ENCODE measurements at places on chromosomes 13 and 19.

GRCh38 chr19:20028611-20029010 lies 10.7 kb downstream of the ZNF682 start:
- DNase-seq: no peak

DNA sequence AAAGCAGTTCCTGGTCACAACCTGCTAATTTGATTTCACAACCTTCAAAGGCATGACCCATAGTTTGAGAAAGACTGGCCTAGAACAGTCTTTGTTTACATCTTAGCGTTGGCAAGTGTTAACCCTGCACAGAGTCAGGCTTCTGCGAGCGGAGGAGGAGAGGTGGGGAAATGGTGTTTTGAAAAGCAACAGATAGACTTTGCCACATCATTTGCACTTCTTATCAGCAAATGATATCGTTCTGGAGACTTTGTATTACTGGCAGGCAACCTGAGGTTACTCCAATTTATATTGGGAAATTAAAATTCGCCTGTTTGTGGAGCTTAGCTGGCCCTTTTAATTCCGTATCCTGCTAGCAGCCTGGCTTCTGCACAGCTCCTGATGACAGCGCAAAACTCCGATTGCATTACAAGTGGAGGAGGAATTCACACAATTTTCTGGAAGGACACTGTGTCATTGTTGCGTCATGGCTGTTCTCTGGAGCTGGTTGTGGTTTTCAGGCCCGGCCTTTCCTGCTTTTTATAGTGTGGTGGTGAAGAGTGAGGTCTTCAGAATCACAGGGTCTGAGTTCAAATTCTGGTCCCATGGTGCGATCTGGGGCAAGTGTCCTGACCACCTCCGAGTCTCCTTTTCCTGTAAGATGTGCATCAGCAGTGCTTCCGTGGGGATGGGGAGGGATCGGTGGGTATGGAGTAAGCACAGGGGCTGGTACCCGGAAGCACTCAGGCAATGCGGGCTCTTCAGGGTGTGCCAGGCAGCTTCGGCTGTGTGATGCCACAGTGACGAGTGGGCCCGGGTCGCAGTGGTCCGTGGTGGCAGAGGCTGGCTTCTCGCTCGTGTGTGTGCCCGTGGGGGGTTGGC lies 49.1 kb upstream of the EHD2 start:
- DNase-seq: no peak

GRCh38 chr19:6668691-6669090 lies 1.3 kb downstream of the TNFSF14 start:
- DNase-seq: peak; percentile 43

GRCh38 chr13:86810361-86810760 lies 860.8 kb upstream of the SLITRK5 start:
- DNase-seq: no peak

- peak; percentile 62 for DNase-seq
Measured at GRCh38 chr13:102870677-102871415, 25.0 kb downstream of the ERCC5 start.

DNA sequence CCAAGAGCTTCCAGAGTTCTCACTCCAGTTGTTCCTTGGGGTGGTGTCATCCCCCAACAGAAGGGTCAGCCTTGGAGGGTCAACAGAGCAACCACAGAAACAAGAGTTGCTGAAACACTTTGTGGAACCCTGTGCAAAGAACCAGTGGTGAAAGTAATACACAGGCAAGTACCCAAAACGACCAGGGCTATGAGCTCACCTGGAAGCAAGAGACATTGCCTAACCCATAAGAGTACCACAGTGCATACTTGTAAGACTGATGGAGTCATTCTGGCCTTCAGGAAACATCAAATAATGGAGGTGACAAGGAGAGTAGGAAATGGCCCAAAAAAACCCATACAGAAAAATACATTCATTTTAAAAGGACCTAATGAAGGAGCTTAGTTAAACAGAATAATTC lies 184.3 kb upstream of the TSC22D1 start:
- DNase-seq: no peak

DNA sequence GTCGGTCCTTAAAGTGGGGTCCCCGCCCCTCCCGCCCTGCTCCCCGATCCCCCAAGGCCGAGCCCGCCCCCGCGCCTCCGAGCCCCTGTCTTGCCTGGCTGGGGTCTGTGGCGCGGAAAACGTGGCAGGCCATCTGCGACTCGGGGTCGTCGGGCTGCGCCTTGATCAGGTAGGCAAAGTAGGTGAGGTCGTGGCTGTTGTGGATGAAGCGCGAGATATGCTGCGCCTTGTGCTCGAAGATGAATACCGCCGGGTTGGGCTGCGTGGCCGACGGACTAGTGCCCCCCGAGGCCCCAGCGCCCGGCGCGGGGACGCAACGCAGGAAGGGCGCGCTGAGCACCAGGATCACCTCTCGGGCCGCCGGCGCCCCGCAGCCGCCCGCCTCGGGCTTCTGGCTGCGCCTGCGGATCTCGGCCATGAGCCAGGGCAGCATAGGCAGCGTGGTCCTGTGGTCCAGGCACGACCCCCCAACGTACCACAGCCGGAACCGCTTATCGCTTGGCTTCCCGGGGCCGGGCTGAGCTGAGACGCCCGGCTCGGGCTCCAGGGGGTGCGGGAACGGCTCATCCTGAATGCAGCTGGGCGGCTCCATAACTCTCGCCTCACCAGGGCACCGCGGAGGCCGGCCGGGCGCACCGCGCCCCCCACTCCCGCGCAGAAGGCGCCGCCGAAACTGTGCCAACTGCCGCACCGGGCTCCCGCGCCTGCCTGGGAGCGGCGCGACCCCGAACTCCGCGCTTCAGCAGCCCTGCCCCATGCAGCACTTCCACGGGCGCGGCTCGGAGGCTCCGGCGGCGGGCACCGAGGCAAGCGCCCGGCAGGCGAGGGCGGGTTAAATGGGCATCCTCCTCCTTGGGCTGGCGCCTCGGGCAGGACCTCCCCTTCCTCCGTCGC lies 546 bp downstream of the TBC1D4 start:
- no peak for DNase-seq

DNA sequence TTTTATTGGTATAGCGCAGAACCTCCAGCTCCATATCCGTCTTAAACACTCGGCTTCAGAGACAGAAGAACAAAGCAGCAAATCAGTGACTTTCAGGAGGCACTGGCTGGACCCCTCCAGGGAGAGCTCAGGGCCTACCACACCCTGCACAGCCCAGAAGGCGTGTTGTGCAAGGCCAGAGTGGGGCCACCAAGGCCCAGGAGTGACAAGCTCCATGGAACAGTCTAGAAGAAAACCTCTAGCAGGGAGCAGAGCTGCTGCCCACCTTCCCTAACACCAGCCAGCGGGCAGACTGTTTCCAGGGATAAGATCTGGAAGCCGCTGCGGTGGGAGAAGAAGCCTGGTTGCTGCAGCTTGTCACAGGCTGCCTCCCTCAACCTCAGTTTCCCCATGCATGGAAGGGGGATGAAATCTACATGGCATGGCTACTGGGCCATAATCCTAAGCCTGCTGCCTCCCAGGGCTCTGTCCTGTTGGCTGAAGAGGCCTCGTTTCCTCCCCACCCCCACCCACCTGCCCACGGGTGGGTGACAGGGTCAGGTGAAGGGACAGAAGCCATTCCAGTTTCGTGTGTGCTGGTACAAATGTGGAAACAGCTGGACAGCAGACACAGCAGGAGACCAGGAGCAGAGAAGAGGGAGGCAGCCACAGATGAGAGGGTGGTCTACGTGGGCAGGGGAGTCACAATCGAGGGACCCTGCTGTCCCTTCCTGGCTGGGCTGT lies 57.4 kb downstream of the PEPD start:
- DNase-seq: no peak

- DNase-seq: peak; percentile 79
Measured at GRCh38 chr19:50358483-50359327, 6.7 kb downstream of the NAPSA start.

- DNase-seq: no peak
Measured at GRCh38 chr19:53156850-53157249, 2.0 kb downstream of the ZNF347 start.

GRCh38 chr19:39154629-39155100 lies 29.1 kb downstream of the PAK4 start:
- no peak for DNase-seq

DNA sequence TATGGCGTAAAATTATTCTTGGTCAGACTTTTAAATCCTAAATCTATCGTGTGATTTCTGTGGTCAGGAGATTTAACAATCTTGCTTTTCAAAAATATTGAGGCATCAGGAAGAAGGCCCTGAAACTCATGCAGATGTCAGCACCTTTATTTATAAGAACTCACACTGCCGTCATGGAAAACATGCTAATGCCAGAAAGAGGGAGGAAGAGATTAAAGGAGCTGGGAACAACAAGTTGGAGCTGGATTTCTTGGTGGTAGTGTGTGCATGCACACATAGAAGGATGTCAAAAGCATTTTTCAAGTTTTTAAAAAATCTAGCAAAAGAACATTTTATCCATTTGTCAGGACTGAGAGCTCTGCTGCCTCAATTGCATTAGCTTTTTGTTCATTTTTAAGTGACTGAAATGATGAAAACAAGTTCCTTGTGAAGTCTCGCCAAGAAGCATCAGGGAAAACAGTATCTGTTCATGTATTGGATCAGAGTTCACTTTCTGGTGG lies 342.5 kb downstream of the SPRY2 start:
- no peak for DNase-seq

GRCh38 chr13:28438598-28439334 lies 56.2 kb downstream of the FLT1 start:
- DNase-seq: no peak

DNA sequence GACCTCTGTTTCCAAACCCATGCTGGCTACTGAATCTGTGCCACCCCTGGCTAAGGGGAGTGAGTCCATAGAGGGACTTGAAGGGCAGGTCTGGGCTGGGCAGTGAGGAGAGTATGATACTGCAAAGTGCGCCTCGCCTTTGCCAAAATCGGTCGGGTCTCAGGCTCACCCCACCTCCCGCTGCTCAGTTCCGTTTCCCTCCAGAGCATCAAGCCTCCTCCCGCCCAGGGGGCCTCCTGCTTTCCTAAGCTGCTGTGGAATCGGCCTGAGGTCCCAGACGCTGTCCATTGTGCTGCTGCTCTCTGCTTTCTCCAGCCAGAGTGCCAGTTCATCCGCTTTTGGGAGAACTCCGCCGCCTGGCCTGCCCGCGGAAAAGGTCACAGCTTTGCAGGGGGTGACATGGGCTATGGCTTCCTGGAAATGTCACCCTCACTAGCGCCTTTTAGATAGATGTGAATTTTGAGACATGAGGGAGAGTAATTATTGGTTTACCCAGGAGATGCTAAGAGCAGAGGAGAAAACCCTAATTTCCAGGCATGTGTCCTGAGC lies 1418.4 kb downstream of the UQCRFS1 start:
- DNase-seq: peak; percentile 7

GRCh38 chr13:79662882-79663281 lies 181.9 kb downstream of the NDFIP2 start:
- DNase-seq: no peak

- no peak for DNase-seq
Measured at GRCh38 chr19:1827566-1828278, 15.6 kb upstream of the ATP8B3 start.

- no peak for DNase-seq
Measured at GRCh38 chr13:34521171-34521570, 420.9 kb upstream of the NBEA start.

DNA sequence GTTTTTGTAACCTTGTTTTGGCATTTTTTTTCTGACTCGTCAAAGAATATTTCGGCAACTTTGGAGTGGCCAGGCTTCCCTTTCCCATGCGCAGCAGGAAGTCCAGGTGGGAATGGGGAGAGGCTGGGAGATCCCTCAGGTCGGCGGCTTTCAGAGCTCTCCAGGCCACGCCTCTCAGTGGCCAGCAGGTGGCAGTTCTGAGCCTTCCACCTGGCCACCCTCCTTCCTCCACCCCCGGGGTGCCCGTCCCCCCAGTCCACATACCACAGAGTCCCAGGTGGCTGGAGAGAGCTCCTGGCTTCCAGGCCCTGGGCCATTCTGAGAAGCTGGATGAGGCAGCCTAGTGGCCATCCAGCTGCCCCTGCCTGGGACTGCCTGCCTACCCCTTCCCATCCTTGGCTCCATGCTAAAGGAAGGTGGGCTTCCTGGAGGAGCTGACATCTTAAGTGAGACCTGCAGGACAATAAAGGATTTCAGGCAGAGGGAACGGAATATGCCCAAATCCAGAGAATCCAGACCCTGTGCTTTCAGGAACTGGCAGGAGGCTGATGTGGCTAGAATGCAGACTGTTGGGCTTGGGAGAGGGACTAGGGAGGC lies 46.3 kb downstream of the CCNE1 start:
- DNase-seq: peak; percentile 24

DNA sequence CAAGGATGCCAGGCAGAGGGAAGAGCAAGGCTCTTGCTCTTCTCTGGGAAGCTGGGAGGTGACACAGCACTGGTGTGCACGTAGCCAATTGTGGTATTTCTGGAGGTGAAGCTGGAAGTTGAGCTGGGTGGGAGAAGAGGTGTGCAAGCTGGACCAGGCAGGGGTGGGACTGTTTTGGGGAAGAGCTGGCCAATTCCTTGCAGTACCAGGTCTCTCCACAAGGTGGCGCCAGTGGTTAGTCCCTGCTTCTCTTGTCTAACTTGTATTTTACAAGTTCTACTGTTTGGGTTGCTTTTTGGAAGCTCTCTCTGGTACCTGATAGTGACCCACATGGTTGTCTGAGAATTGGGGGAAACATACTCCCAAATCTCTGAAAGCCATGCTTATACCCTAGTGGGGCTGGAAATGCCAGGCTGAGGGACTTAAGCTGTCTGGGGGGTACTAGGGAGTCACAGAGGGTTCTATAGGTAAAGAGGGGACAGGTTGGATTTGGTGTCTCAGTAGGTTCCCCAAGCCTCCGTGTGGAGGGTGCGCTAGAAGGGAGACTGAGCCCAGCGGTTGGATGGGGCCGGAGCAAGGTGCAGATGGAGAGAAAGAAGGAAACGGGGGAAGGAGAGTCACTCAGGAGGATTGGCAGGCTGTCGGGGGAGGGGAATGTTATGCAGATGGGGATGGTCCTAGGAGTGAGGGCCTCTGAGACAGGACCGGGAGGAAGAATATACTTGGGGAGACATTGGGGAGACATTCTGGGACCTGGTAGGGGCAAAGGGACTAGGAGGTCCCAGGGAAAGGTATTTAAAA lies 3.0 kb downstream of the HPN start:
- peak; percentile 50 for DNase-seq

DNA sequence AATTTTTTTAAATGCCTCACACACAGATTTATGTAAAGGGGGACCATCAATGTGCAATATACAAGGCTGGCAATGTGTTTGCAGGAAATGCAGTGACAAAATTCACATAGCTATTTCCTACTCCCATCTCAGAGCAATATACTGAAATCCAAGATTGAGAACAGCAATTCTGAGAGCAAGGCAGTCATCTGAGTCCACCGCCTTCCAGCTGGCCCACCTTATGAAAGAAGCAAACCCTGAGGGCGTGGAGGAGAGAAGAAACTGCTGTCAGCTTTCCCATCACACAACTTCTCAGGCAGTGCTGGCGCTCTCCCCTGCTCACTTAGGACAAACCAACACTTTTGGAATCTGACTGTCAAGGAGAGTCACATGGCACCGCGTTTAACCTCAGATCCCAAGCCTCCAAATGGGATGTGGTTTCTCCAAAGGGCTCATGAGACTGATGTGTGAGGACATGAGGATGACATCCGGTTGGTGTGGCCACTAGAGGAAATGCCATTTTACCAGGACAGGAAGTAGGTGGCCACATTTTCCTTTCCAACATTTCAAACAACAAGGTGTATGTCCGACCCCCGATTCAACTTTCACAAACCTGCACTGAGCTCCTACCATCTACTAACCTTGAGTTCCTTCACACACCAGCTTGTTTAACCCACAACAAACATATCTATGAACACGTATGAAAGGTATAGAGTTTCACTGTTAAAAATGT lies 3.7 kb upstream of the DOCK9 start:
- no peak for DNase-seq

GRCh38 chr13:20582026-20582425 lies 15.1 kb downstream of the IFT88 start:
- no peak for DNase-seq
